Right lung (tissue), 10 donors: ENCODE measurements at places on chromosomes 12 and 14. TPM values are rescaled to one million over a fixed set of nuclear protein-coding genes. Genes with fewer than 3 reads are reported as not detected.

GRCh38 chr14:34122081-34122480, 171.2 kb upstream of the EGLN3 start:
- DNase-seq = no peak

Gene CD163L1
- 5.9 TPM for polyA plus RNA-seq

Gene AQP5
- 8.4 TPM for polyA plus RNA-seq

Gene SDR9C7
- polyA plus RNA-seq = 0.24 TPM
